Gastrocnemius medialis (tissue), 4 donors: ENCODE measurements at places on chromosomes 3 and 15. TPM values are rescaled to one million over a fixed set of nuclear protein-coding genes. Genes with fewer than 3 reads are reported as not detected.

PLCB2 gene
- total RNA-seq, result not detected

CSTA gene
- not detected for total RNA-seq

MEX3B gene
- 1.3 TPM for total RNA-seq

LYSMD2 gene
- 16.1 TPM for total RNA-seq

SERINC4 gene
- 0.82 TPM for total RNA-seq

SEMA7A gene
- total RNA-seq, result 2.6 TPM

IL5RA gene
- not detected for total RNA-seq

REC114 gene
- total RNA-seq, result not detected

LDHAL6B gene
- total RNA-seq, result not detected

GATM gene
- 18.0 TPM for total RNA-seq

- H3K27me3 ChIP-seq, result no peaks in the 10 kb centered on the region
- H3K36me3 ChIP-seq, result no peaks in the 10 kb centered on the region
- no peak overlapping the region for H3K4me3 ChIP-seq
- no peak for DNase-seq
These were observed 264.7 kb upstream of the KCNH8 start for GRCh38 chr3:18883571-18883970.

GRCh38 chr15:41887893-41888292 lies 6.0 kb downstream of the SPTBN5 start:
- H3K36me3 ChIP-seq, result no peaks in the 10 kb centered on the region
- H3K4me1 ChIP-seq, result peaks cover 8% of the 10 kb centered on the region
- H3K4me3 ChIP-seq, result no peak overlapping the region
- no peak for DNase-seq

DNA sequence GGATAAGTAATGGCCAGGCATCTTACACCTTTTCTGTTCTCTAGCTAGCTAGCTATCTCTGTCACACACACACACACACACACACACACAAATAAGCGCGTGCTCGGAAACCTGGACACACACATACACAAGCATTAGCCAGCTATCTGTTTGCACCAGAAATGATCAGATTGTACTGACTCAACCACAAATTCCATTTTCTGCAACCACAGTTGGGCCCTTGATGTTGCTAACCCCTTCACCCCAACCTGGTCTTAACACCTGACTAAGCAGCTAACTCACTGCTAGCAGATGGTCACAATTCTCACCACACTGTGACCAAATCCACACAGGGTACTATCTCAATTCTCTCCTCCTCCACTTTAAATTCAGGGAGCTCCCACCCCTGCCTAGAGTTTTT lies 183.0 kb upstream of the THBS1 start:
- no peak overlapping the region for H3K27ac ChIP-seq
- H3K36me3 ChIP-seq, result no peaks in the 10 kb centered on the region
- no peaks in the 10 kb centered on the region for H3K27me3 ChIP-seq
- no peaks in the 10 kb centered on the region for H3K4me1 ChIP-seq

GRCh38 chr3:50615190-50615589 lies 1.8 kb upstream of the MAPKAPK3 start:
- H3K4me3 ChIP-seq, result no peak overlapping the region
- peaks cover 47% of the 10 kb centered on the region for H3K4me1 ChIP-seq
- no peaks in the 10 kb centered on the region for H3K27me3 ChIP-seq
- H3K27ac ChIP-seq, result no peak overlapping the region
- no peaks in the 10 kb centered on the region for H3K36me3 ChIP-seq

GRCh38 chr3:11364181-11364580 lies 92.0 kb downstream of the ATG7 start:
- H3K36me3 ChIP-seq, result peaks cover 48% of the 10 kb centered on the region
- DNase-seq, result no peak
- H3K4me1 ChIP-seq, result peaks cover 38% of the 10 kb centered on the region
- no peak overlapping the region for H3K27ac ChIP-seq
- H3K27me3 ChIP-seq, result no peaks in the 10 kb centered on the region

DNA sequence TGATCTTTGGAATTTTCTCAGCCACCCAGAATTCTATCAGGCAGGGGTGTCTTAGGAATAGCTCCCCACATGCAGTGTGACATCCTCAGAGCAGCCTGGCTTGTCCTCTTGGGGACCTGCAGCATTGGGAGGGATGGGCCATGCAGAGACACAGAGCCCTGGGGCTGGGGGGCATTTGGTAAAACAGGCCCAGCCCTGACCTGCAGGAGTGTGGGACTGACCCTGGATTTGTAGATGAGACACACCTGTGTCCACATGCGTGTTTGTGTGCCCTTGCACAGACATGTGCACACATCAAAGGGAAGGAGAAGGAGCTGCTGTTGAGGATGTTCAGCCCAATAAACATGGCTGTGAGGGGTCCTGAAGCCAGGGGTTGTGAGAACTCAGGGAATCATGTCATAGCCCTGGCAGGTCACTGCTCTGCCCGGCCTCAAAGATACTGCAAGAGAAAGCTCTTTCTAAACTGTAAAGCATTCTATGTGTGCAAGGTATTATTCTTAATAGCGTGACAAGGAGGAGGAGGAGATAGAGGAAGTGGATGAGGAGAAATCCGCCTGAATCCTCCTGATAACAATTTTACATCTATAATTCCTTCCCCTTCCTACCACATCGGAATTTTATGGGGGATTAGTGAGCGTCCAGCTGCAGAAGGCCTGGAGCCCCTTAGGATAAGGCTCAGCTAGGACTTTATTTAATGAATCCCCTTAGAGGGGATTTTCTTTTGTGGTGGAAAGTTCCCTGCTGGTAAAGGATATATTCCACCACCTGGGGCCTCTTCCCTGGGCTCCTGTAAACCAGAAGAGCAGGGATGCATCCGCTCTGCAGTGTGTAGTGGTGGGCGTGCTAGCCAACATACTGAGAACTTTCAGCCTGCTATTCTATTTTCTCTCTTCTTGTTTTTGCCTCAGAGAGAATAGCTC lies 245.5 kb downstream of the EPHB1 start:
- no peaks in the 10 kb centered on the region for H3K4me1 ChIP-seq
- no peaks in the 10 kb centered on the region for H3K36me3 ChIP-seq
- H3K27ac ChIP-seq, result no peak overlapping the region
- H3K4me3 ChIP-seq, result no peak overlapping the region
- no peak for DNase-seq

DNA sequence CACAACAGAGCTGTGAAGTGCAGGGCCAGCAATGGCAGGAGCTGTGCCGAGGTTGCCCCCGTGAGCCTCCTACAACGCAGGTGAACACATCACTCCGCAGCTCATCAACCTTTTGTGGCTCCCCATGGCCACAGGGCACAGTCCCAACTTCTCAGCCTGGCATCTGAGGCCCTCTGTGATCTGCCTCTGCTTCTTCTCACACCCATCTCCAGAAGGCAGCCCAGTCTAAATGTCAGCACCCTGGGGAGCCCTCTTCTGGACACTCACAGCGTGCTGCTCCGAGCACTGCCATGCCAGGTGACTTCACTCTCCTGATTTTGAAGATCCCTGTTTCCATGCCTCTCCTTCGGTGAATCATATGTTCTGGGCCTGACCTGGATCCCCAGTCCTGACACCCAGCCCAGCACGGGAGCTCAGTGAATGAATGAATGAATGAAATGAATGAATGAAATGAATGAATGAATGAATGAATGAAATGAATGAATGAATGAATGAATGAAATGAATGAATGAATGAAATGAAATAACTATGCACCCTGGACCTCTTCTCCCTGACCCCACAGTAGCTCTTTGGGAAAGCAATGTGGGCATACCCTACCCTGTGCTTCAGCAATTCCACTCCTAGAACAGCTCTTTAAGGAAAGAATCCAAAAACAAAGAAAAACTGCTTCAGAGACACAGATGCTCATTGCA lies 17.9 kb upstream of the SKIC8 start:
- no peaks in the 10 kb centered on the region for H3K4me1 ChIP-seq
- no peaks in the 10 kb centered on the region for H3K27me3 ChIP-seq
- no peak overlapping the region for H3K4me3 ChIP-seq
- H3K27ac ChIP-seq, result no peak overlapping the region

- no peak overlapping the region for H3K27ac ChIP-seq
- no peak for DNase-seq
- no peak overlapping the region for H3K4me3 ChIP-seq
These were observed 255.8 kb upstream of the CDIN1 start for GRCh38 chr15:36323615-36324014.

GRCh38 chr3:112640930-112641801 lies at the start of gene CCDC80:
TSS of gene CCDC80 (minus strand) at chr3:112641143. CDS start at chr3:112639905, 1,238 bp downstream.
- no peaks in the 10 kb centered on the region for H3K36me3 ChIP-seq
- H3K27ac ChIP-seq, result peak within 1 kb of the TSS; percentile 55
- no peak for DNase-seq

DNA sequence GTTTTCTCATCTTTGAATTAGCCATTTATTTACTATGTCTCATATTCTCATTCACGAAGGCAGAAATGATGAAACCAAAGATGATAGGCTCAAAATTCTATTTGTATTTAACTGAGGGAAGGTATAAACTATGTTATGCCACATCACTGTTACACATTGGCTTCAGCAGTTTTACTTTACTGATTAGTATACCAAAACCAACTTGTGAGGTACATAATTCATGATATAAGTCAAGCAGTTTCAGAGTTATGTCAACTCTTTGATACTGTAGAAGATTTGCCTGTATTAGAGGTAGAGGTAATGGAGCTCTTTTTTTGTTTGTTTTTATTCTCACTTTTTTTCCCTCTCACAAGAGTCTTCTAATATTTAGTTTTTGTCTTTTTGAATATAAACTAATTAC lies 22.9 kb downstream of the CHMP2B start:
- no peak overlapping the region for H3K27ac ChIP-seq
- DNase-seq, result no peak
- H3K36me3 ChIP-seq, result no peaks in the 10 kb centered on the region
- no peaks in the 10 kb centered on the region for H3K27me3 ChIP-seq
- H3K4me1 ChIP-seq, result no peaks in the 10 kb centered on the region

- DNase-seq, result no peak
- H3K27me3 ChIP-seq, result no peaks in the 10 kb centered on the region
- no peaks in the 10 kb centered on the region for H3K4me1 ChIP-seq
These were observed 55.0 kb upstream of the SOX14 start for GRCh38 chr3:137709011-137709601.

GRCh38 chr3:93904568-93904967 lies 69.1 kb downstream of the PROS1 start:
- no peak overlapping the region for H3K27ac ChIP-seq
- DNase-seq, result no peak
- no peaks in the 10 kb centered on the region for H3K27me3 ChIP-seq
- no peak overlapping the region for H3K4me3 ChIP-seq
- H3K4me1 ChIP-seq, result no peaks in the 10 kb centered on the region
- H3K36me3 ChIP-seq, result no peaks in the 10 kb centered on the region

- H3K4me1 ChIP-seq, result no peaks in the 10 kb centered on the region
- H3K27me3 ChIP-seq, result no peaks in the 10 kb centered on the region
- H3K4me3 ChIP-seq, result no peak overlapping the region
- H3K27ac ChIP-seq, result no peak overlapping the region
- no peak for DNase-seq
- H3K36me3 ChIP-seq, result no peaks in the 10 kb centered on the region
These were observed 611.9 kb upstream of the CCDC54 start for GRCh38 chr3:106765342-106765741.

GRCh38 chr3:182369861-182370260 lies 423.4 kb upstream of the ATP11B start:
- no peak overlapping the region for H3K4me3 ChIP-seq
- no peak overlapping the region for H3K27ac ChIP-seq
- H3K36me3 ChIP-seq, result no peaks in the 10 kb centered on the region
- H3K4me1 ChIP-seq, result no peaks in the 10 kb centered on the region
- DNase-seq, result no peak

DNA sequence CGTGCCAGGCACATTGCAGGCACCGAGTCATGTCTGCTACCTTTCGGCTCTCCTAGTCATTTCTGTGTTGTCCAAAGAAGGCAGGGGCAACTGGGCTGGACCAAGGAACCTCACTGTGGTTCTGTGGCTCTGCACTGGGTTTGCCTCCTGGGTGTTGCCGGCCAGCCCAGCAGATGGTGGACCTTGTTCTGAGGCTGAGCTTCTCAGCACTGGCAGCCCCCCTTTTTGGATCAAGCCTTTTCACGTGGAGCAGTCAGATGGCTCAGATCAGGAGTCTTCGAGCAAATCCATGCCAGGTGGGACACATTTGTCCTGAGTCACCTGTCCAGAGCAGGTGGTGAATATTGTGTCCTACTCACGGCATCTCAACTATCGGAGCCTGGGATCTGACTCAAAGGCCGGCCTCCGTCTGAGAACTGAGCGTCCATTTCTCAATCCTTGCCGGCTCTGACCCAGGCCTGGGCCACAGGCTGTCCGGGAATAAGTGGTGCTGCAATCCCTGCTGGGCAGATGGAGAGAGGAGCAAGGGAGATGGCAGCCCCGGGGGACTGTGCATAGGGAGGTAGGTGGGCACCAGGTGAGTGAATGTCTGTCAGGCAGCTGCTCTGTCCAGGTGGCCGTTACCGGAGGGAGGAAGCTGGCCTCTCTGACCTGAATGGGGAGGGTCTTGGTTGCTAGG lies at the start of gene IL16:
Gene IL16, plus strand, starts transcription at position 304 of the 679 bp plus-strand sequence. CDS start 28,521 bp downstream, outside the sequence.
- no peak within 1 kb of the TSS for H3K4me3 ChIP-seq
- no peak for DNase-seq
- no peaks in the 10 kb centered on the region for H3K36me3 ChIP-seq
- no peaks in the 10 kb centered on the region for H3K4me1 ChIP-seq
- H3K27me3 ChIP-seq, result no peaks in the 10 kb centered on the region

DNA sequence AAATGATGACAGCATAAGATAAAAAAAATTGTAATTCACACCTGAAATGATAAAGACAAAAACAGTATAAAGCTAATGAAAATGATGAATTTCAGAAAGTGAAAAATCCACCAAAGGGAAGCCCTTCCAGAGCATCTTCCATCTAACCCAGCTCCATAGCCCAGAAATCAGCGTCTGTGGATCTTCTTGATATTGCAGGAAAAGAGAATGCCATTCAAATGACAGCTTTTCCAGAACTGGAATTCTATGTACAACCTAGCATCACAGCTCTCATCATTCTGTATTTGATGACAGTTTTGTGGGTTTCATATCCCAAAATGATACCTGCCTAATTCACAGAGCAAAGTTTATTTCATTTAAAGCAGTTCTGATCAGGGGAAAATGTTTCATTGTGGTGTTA lies 267.3 kb downstream of the FHIT start:
- no peaks in the 10 kb centered on the region for H3K36me3 ChIP-seq
- no peaks in the 10 kb centered on the region for H3K27me3 ChIP-seq
- H3K27ac ChIP-seq, result no peak overlapping the region
- DNase-seq, result no peak
- no peak overlapping the region for H3K4me3 ChIP-seq

DNA sequence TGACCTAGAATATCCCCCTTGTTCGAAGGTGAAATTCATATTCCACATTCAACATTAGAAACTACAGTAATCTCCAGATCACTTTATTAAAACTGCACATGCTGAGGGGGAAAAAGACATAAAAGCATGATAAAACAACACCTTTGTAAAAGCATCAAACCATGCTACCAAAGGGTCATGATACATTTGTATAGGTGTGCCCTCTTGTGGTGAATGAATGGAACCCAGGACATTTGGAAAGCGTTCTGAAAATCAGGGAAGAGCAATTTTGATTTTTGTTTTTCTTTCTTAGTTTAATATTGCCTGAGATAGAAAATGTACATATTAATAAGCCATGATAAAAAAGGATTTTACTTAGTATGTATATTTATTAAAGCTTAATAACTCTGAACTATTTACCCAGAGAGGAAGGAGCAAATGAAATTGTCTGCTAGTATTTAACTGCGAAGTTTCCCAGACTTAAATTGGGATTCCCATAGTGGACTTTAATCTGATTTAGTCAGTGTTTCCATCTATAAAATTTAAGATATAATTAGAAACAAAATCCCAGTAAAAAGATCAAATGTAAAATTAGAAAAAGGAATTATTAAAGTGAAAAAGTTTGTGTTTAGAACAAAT lies 105.8 kb upstream of the ARL6 start:
- no peak overlapping the region for H3K27ac ChIP-seq
- no peaks in the 10 kb centered on the region for H3K27me3 ChIP-seq
- no peaks in the 10 kb centered on the region for H3K36me3 ChIP-seq
- no peak overlapping the region for H3K4me3 ChIP-seq
- no peaks in the 10 kb centered on the region for H3K4me1 ChIP-seq
